ENCODE measurements at places on chromosomes 2 and 18.

GRCh38 chr2:28613186-28613585, 117.3 kb downstream of the PLB1 start:
- DNase-seq: no peak

GRCh38 chr2:181891258-181891965, at the start of gene ITPRID2:
TSS of gene ITPRID2 (plus strand) at chr2:181891730. CDS start at chr2:181892067, 337 bp downstream.
- peak; percentile 77 for DNase-seq

DNA sequence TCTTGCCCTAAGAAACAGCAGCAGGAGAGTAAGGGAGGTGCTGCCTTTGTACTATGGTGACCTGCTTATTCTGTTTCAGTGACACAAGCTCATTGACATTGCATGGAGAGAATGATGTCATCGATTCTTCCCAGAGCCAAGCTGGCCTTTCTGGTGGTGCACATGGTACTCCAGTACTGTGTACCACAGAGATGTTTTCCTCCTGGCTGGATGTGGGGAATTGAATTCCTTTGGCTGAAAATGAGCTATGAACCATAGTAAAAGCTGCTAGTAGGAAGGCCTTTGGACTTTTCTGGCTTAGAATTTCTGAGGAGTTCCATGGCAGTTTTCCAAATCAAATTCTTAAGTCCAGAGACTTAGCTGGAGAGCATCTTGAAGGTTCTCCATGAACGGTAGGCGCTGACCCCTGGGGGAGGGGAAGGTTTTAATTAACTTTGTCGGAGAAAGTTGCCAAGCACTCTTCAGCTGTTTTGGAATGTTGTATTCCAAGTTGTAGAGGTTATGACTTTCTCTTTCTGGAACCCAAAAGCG, 17.1 kb upstream of the B3GNT2 start:
- DNase-seq: no peak

GRCh38 chr2:42607101-42607637, 38.7 kb downstream of the MTA3 start:
- no peak for DNase-seq

GRCh38 chr2:109213646-109214433, 84.8 kb downstream of the SH3RF3 start:
- DNase-seq: no peak

Data from BE2C (cell line).